D341Med (cell line): ENCODE measurements at places on chromosomes 13 and 19.

- DNase-seq = no peak
Observed at GRCh38 chr13:42617221-42617620, 43.3 kb downstream of the TNFSF11 start.

GRCh38 chr19:39155114-39155700 lies 29.6 kb downstream of the PAK4 start:
- no peak for DNase-seq

DNA sequence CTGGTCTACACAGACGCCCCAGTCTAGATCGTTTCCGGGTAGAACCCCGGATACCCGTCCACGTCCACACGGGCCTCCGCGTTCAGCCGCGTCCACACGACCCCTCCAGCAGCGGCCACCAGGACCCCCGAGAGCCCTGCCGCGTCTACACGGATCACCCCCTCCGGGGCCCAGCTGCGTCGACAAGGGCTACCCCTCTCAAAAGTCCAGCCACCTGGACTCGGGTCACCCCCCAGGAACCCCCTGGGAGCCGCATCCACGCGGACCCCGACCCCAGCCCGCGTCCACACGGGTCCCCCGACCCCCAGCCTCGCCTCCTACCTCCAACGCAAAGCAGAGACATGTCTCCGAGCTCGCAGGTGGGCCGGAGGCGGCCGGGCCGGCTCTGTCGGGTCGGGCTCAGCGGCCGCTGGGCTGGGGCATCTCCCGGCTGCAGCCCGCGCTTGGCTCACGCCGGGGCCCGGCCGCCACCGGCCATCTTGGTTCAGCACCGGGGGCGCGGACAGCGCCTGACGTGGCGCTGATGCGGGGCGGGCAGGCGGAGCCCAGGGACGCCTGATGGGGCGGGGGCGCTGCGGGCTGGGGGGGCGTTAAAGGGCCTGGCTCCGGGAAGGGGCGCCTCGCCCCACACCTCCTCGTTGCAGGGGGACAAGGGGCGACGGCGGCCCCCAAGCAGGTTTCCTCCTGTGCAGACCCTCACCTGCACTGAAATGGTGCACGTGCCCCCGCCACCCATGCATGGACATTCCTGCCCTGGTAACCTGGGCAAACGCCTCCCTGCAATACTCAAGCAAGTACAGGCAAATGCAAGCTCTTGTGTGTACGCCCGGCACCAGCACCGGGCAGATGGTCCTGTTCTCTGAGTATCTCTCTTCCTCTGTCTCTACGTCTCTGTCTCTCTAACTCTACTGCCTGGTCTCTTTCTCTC lies at the start of gene UNC13A:
Gene UNC13A, minus strand, starts transcription at position 498 of the 928 bp plus-strand sequence. Its CDS starts 155 bp downstream, at position 343.
- peak; percentile 94 for DNase-seq

DNA sequence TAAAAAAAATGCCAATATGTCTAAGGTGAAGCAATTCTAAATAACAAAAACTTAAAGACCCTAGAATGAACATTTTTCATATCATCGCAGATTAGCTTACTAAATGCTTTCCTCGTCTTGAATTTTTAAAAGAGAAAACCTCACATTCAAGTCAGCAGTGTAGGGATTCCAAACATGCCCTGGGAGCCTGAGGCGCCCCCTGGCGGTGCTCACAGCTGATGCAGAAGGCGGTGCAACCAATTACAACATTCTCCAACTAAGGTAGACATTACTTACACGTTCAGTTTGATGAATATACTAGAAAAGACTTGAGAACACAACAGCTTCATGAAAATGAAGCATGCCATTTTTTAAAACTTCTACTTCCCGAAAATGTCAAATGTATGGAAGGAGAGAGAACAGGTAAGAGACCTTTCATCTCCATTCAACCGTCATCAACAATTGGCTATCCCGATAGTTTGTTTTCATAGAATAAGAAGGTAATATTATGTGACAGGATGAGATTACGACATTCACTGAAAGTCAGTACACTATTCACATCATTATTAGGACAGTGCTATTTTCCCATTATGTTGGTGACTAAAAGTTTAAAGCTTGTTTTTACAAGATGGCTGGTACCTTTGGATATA lies 304.4 kb downstream of the DCLK1 start:
- peak; percentile 41 for DNase-seq

GRCh38 chr13:98541701-98542203 lies 35.2 kb downstream of the STK24 start:
- no peak for DNase-seq

DNA sequence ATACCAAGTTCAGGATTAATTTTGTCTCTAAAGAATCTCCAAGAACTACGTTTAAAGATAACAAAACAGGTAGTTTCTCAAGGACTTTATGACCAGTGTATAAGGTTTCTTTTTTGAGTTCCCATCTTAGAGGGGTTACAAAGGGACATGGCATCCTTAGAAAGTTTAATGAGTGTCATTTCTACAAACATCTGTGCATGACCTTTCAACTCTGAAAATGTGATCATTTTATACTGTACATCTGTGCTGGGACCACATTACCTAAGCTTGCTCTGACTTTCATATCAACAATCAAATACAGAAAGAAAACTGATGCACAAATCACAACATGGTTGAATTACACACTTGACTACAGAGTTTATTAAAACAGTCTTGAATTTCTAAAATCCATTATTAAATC lies 37.1 kb downstream of the KLF12 start:
- DNase-seq = no peak

- DNase-seq = peak; percentile 26
Observed at GRCh38 chr13:62629618-62630017, 1214.0 kb upstream of the PCDH20 start.

DNA sequence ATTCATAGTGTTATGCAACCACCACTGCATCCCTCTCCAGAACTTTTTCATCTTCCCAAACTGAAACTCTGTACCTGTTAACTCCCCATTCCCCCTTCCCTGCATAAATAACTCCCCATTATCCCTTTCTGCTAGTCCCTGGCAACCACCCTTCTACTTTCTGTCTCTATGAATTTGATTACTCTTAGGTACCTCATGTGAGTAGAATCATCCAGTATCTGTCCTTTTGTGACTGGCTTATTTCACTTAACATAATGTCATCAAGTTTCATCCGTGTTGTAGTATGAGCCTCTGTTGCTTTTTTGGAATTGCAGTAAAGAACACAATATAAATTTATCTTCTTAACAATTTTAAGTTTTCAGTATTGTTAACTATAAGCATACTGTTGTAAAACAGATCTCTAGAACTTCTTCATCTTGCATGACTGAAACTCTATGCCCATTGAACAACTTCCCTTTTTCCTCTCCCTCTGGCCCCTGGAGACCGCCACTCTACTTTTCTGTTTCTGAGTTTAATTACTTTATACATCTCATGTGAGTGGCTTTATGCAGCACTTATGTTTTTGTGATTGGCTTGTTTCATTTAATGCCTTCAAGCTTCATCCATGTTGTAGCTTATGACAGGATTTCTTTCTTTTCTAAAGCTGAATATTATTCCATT lies 87.3 kb upstream of the ABCC4 start:
- no peak for DNase-seq

DNA sequence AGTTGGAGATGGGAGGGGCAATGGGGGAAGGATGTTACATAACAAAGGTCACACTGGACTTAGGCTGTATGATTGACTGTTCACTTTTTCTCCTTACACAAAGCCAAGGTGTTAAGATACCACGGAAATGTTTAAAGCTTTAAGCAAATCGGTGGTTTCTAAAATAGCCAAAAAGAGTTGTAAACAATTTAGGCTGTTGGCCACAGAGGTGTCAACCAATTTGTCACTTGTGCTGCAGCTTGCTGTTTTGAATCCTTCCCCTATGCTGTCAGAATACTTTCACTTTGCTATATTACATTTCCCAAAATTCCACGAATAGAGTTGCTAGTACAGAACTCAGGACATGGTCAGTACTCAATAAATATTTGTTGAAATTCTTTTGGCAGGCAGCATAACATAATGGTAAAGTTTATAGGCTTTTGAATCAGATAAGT lies 149.3 kb downstream of the VWA8 start:
- DNase-seq = no peak

DNA sequence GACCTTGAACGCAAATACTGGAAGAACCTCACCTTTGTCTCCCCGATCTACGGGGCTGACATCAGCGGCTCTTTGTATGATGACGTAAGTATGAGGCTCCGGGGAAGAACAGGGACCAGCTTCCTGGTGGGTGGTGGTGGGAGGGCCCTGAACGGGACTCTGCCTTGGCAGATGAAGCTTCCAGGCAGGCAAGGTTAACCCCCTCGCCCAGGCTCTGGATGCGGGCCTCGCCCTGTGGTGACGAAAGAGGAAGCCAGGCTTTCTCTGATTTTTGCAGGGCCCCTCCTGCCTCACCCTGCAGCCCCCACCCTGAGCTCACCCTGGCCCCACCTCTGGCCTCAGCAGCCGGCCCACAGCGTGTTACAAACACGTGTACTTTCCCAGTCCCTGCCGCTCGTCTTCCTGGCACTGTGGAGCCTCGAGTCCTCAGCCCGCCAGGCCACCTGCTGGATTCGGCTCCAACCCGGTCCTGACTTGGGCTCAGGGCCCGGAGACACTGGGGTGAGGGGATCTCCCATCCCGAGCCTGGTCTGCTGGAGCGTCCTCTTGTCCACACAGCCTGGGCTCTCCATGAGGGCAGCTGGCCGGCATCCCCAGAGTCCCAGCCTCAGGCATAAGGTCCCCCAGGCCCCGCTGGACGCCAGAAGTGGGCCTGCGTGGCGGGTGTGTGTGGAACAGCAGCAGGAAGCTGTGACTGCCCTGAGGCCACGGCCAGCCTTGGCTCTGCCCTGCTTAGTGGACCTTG lies 72.4 kb downstream of the KDM4B start:
- DNase-seq = no peak

DNA sequence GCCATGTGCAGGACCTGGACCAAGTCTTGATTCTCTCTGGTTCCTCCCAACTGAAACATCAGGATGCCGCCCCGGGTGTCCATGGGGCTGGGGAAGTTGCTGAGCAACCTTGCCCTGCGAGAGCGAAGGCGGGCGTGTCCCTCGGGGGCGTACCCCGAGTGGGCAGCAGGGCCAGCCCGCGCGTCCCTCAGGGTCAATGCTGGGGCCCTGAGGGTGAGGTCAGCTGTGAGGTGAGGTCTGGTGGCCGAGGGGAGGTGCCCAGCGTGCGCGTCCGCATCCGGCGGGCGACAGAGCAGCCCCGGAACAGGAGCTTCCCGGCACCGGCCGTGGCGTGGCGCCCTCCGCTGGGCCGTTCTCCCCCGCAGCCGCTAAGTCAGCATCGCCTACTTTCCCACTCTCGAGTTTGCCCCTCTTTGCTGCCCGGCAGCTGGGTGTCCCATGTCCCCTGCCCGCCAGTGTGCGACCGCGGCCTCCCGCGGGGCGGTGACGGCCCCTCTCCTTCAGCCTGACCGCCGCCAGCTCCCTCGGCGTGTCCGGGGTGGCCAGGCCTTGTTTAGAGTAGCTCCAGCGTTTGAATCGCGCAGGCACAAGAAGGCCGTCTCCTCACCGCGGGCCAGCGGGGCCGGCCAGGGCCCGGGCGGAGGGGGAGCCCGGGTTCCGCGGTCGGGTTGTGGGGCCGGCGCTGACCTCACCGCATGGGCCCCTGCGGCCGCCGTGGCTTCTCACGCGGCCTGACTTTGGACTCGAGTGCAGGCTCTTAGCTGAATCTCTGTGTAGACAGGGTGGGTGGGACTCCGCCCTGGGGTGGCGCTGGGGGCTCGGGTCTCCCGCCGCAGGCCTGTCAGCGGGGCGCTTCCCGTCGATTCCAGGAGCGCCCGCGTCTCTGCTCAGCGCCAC lies 33.0 kb downstream of the GJA3 start:
- DNase-seq = peak; percentile 78

DNA sequence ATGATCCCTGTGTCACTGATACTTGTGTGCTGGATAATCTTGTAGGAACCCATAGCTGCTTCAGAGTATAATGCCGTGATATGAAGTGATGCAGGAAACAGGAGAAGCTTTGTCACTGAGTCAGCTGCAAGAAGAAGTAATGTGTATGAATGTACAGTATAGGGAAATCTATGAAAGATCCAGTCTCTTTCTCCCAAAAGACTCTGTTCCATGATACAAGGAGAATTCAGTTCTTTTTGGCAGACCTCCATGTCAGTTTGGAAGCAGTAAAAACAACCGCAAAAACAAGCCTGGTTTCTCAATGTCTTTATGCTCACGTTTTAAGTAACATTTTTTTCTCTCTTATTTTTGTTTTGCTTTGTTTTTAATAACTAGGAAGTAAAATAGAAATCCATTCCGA lies 33.9 kb downstream of the PCDH17 start:
- no peak for DNase-seq

- no peak for DNase-seq
Observed at GRCh38 chr19:55085923-55086715, 10.4 kb downstream of the EPS8L1 start.

- no peak for DNase-seq
Observed at GRCh38 chr13:77465603-77466195, 69.8 kb upstream of the SCEL start.

DNA sequence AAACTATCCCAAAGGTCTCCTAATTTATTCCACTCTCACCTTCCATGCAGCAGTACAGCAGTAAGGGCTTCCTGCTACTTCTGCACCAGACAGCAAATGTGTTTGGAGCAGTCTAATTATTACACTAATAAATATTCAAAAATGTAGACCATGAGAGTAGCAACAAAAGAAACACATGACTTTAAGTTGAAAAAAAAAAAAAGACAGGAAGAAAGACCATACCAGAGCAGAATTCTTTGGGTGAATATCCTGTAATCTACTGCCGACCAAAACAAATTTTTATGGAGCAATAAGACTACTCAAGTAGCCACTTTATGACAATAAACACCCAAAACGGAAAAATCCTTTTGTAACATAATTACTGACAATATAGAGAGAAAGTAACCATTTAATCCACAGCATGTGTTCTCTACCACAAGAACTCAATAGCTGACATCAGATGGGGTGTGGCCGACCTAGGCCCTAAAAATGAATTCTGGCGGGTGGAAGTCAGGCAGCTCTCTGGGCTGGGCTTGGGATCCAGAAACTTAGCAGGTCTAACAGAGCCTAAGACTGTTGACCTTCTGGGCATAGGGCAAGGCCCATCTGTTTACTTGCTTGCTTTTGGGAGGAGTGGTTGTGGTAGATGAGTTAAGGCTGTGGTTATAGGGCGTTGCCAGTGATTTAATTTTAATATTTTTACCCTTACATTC lies 4.6 kb downstream of the KLF12 start:
- DNase-seq = no peak

- DNase-seq = no peak
Observed at GRCh38 chr19:16213076-16213475, 15.4 kb downstream of the AP1M1 start.

- no peak for DNase-seq
Observed at GRCh38 chr13:62432906-62433305, 1017.3 kb upstream of the PCDH20 start.

DNA sequence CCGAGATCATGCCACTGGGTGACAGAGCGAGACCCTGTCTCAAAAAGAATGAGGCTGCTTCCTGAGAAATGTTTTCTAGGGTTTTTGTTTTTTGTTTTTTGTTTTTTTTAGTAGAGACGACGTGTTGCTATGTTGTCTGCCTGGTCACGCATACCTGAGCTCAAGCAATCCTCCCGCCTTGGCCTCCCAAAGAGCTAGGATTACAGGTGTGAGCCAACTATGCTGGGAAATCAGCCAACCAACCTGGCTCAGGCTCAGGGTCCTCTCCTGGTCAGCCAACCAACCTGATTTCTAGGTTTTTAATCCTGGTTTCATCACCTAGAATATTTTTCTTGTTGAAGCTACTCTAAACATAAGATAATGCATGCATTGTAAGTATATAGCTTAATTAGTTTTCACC lies 7.8 kb downstream of the DHX34 start:
- DNase-seq = no peak

GRCh38 chr19:38734426-38735256 lies 9.6 kb downstream of the CAPN12 start:
- DNase-seq = no peak
